ENCODE measurements at places on chromosomes 3 and 15.

DNA sequence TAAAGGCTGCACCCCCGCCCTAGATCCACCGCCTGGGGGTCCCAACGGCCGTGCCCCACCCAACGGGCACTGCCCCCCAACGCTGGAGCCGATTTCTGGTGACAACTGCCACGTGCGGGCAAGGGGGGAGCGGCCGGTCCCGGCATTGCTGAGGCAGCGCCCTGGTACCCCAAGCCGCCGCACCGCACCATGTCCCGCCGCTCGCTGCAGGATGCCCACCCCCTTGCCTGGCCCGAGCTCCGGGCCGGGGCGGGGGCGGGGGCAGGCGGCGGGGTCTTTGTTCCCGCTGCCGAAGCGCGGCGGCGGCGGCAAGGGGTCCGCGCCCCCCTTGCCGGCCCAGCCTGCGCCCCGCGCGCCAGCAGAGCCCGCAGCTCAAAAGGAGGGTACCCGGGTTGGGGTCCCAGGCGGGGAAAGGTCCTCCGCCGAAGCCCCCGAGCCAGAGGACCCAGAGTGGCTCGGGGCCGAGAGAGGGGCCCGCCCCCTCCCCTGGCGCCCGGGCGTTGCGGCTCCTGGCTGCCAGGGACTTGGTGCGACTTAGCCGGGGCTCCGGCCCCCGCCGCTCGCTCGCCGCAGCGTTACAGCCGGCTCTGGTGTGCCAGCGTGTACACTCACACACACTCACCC, 678 bp downstream of the SEMA7A start:
- DNase-seq, result no peak

GRCh38 chr15:41876689-41877088, 17.2 kb downstream of the SPTBN5 start:
- no peak for DNase-seq

DNA sequence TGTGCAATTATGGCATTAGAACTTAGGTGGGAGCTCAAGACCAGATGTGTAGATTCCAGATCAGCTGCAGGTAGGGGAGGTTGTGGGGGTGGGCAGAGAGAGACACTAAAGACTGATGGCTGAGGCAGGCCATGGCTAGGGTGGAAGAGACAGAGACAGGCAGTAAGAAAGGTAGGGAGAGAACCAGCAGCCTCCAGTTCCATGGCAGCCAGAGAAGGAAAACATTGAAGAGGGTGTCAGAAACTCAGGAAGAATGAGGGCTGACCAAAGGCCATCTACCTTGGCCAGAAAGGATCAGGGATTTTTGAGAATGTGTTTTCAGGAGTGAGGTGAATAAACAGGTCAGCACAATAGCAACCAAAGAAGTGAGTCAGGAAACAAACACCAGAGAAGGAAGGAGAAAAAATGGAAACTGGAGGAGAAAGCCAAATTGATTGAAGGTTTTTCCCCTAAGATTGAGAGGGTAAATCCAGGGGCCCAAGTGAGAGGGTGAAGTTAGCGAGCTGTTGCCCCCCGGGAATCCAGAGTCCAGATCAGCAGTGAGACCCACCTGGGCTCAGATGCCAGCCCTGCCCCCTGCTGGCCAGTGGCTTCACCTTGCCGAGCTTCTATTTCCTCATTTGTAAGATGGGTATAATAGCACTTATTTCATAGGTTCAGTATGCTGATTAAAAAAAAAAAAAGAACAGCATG, 41.0 kb downstream of the ABHD2 start:
- DNase-seq, result peak; percentile 49

DNA sequence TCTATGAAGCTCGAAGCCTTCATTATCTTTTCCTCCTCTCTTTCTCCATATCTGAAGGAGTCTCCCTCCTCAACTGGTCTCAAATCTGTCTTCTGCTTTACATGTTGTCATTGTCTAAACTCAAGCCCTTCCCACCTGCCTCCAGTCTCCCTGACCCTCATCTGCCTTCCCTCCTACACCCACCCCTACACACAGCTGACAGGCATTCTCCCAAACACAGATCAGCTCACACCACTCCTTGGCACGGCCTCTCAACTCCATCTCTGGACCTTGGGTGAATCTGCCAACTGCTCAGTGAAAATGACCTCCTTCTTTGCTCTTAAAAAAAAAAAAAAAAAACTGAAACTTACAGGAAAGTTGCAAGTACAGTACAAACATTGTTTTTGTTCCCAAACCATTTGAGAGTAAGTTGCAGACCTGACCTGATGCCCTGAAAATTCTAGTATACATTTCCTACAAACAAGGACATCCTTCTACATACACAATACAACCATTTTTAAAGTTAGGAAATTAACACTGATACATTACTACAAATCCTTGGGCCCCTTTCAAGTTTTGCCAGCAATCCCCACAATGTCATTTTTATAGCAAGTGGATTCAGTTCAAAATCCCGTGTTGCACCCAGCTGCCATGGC, 49.4 kb upstream of the UBE2E1 start:
- DNase-seq, result no peak

DNA sequence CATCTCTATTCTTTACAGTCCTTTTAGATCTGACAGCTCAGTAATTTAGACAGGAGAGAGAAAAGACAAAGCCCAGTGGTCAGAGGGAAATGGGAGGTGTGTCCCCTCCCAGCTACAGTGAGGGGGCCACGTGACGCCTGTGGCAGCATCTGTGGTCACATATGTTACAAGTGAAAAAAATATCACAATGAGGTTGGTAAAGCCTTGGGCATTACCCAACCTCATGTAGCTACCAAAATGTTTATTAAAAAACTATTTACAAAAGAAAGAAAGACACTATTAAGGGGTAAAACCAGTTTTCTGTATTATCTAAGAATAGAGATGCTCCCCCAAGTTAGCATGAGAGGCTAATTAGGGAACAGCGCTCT, 42.9 kb upstream of the PLCL2 start:
- DNase-seq, result no peak

- DNase-seq, result peak; percentile 47
Measured at GRCh38 chr3:40262331-40262730, 47.2 kb upstream of the EIF1B start.

DNA sequence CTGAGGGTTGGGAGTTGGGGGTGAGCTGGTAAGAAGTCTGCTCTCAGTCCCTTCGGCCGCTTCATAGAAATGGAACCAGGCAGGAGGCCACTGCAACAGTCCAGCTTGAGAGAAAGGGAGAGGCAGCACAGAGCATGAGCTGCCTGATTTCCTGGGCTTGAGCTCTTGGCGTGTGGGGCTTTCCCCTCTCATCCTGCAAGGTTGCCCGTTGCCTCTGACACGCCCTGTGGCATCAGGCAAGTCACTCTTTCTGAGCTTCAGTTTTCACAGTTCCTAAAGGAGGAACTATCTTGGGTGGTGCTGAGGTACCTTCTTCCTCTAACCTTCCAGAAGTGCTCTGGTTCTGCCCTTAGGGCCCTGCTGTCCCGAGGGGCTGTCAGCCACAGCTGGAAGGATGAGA, 4.9 kb downstream of the MESP2 start:
- no peak for DNase-seq

DNA sequence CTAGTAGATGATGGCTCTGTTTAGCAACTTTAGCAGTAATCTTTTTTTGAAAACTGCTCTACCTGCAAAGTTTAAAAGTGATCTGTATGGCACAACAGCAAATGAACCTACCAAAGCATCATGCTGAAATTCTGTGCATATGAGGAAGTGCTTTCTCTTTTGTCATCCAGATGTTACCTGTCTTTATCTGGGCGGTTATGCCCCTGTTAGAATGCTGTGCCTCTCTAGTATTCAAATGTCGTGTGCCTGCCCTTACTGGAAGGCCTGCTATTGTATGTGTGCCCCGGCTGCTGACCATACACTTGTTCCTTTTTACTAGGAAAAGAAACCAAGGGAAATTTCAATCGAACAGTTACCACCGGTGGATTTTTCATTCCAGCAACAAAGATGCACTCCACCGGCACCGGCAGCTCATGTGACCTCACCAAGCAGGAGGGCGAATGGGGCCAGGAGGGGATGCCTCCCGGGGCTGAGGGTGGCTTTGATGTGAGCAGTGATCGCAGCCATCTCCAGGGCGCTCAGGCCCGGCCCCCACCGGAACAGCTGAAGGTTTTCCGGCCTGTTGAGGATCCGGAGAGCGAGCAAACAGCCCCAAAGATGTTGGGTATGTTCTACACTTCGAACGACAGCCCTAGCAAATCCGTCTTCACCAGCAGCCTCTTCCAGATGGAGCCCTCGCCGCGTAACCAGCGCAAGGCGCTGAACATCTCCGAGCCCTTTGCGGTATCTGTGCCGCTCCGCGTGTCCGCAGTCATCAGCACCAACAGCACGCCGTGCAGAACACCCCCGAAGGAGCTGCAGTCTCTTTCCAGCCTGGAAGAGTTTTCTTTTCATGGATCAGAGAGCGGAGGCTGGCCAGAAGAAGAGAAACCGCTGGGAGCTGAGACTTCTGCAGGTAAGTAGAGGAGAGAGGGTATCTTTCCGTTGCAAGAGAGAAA, 61.6 kb downstream of the TMEM39A start:
- no peak for DNase-seq

DNA sequence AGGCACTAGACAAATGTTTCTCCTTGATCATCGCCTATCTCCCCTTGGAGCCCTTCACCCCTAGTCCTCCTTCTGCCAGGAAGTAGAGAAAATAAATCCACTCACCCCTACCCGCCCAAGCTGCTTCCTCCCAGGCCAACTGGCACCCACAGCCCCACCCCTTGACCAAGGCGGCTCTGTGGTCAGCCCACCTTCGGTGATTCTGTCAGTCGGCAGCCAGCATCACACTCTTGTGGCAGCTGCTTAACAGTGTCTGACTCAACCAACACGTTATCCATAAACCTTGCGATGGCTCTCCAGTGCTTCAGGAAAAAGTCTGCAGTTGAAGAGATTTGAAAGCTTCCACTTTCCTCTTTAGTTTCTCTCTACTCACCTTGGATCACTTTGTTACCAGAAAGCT, 7.6 kb downstream of the SHF start:
- DNase-seq, result no peak

DNA sequence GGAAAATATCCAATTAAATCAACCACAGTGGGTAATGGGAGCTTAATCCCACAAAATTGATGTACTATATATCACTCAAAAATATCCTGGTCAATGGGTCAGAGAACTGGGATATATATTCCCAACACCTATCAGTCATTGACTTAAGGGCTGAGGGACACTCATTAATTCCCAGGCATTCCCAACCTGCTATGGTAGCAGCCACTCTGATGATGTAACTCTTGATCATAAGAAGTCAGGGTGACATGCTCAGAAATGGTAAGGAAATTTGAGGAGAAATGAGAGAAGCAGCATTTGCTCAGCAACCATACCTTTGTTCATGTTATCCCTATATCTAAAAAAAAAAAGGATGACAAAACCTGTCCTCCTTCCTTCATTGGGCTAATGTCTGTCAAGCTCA, 3.1 kb upstream of the PLOD2 start:
- DNase-seq, result no peak

GRCh38 chr15:31364301-31365031, 37.8 kb downstream of the KLF13 start:
- DNase-seq, result peak; percentile 91

GRCh38 chr3:17755836-17756235, 13.4 kb upstream of the TBC1D5 start:
- no peak for DNase-seq

DNA sequence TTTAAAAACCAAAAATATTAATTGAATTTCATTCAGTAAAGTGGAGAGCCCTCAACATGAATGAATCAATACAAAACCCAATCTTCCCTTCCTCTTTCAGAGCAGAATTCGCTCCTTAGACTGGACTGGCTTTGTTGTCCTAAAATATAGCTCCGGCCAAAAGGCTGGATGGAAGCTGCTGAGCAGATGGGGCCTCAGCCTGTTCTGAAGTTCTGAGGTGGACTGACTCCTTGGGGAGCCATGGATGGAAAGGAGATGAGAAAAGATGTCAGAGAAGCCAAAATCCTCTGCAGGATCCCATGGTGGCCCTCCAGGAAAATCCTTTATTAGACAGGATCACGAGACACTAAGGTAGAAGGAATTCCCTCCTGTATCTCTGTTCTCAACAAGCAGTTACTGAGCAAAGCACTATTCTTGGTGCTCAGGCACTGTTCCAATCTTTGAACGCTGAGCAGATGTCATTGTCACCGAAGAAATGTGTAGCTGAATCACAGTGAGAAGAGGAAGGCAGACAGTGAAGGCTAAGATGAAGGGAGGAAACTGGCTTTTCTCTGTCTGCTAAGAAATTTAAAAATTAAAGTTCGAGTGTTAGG, 122.0 kb downstream of the SEMA6D start:
- no peak for DNase-seq

DNA sequence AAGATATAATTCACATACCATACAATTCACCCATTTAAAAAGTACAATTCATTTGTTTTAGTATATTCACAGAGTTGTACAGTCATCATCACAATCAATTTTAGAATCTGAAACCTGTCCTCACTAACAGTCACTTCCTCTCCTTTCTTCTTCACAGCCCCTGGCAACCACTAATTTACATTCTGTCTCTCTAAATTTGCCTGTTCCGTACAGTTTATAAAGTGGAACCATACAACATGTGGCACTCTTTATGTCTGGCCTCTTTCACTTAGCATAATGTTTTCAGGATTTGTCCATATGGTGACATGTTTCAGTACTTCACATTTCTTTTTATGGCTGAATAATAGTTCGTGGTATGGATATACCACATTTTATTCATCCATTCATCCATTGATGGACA, 22.7 kb downstream of the ERICH6 start:
- no peak for DNase-seq

DNA sequence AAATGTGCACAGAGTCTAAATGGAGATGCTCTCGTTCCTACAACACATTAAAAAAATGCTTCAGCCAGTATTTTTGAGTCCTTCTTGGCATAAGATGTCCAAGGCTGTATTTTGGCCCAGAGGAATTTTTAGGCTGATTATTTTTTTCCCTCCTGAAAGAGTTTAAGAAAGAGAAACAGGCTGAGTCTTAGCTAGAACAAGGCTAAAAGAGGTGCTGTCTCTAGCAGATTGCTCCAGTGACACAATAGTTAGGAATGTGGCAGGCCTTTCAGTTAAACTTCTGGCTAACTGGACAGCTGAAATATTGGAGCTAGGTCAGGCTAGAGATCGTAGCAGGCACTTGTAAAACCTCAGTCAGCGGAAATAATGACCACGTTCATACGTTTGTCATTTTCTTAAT, 271.4 kb upstream of the RARB start:
- no peak for DNase-seq

GRCh38 chr3:161879470-161879869, 382.9 kb downstream of the OTOL1 start:
- no peak for DNase-seq

GRCh38 chr3:194112120-194113106, 23.5 kb upstream of the HES1 start:
- peak; percentile 69 for DNase-seq

DNA sequence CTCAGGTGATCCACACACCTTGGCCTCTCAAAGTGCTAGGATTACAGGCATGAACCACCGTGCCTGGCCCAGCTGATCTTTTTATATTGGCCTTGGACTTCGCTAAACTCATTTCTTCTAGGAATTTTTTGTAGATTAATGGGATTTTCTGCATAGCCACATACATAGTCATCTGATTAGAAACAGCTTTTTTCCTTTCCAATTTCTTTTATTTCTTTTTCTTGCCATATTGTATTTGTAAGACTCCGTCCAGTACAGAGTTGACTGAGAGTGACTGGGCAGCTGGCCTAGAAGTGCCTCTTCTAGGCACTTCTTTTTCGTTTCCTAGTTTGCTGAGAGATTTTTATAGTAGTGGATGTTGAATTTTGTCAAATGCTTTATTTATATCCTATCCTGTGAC, 37.4 kb downstream of the ARIH1 start:
- no peak for DNase-seq

GRCh38 chr15:89307046-89307587, 27.5 kb downstream of the POLG start:
- no peak for DNase-seq

GRCh38 chr3:159910991-159911663, 77.5 kb upstream of the IL12A start:
- DNase-seq, result no peak
